ENCODE measurements at places on chromosomes 2 and 18. TPM values are rescaled to one million over a fixed set of nuclear protein-coding genes. Genes with fewer than 3 reads are reported as not detected.

- DNase-seq: no peak
These were observed 91.5 kb downstream of the SETBP1 start for GRCh38 chr18:44771956-44772917.

- DNase-seq: no peak
These were observed 762.3 kb upstream of the ID2 start for GRCh38 chr2:7919510-7919909.

DNA sequence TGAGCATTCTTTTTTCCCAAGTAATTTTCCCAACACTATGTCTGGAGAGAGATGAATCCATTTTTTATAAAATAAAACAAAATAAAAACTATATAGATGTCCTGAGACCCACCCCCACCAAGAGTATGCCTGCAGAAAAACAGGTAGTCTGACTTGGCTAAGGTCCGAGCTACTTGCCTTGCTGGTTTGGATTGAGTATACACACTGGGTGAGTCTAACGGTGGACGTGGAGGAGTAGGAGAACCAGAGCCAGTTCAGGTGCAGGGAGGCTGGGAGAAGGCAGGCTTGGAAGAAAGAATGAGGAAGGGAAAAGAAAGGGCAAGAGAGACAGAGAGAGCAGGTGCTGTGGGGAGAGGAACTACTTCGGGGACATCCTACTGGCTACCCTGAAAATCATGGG lies 21.3 kb upstream of the AFTPH start:
- DNase-seq: no peak

DNA sequence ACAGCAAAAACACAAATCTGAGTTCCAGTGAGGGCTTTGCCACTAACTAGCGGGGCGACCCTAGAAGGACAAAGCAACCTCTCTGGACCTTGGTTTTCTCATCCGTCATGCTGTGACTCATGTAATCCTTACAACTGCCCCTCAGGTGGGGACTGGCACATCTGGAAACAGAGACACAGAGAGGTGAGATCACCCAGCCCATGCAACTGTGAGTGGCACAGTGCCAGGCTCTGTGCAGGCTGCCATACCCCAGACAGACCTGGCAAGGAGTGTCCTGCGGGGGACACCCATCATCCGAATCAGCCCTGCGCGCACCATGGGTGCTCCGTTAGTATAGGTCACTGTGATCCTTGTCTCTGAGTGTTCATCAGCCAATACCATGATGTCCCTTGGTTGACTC lies 198.3 kb downstream of the SMAD7 start:
- no peak for DNase-seq

DNA sequence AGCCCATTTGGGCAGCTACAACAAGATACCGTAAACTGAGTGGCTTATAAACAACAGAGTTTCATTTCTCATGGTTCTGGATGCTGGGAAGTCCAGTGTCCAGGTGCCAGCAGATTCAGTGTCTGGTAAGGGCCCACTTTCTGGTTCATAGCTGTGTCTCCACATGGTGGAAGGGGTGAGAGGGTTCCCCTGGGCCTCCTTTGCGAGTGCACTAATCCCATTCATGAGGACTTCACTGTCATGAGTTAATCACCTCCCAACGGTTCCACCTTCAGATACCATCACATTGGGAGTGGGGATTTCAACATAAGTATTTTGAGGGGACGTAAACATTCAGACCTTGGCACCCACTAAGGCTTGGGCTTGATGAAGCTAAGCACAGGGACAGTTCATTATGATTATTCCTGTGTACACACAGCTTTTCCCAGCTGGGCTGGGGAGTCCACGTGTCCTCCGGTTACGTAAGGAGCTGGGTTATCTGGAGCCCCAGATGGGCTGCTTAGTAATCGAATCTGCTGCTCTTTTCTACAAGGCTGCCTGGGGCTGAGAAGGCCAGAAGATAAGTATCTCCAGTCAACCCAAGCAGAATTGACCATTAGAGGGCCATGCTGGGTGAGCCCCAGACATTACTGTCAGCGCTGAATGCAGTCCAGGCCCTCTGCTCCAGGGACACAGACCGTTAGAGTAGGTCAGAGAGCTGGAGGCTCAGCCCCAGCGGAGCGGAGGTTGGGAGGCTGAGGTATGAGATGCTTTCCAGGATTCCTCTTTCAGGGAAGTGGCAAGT lies 42.7 kb downstream of the EPAS1 start:
- DNase-seq: no peak

DNA sequence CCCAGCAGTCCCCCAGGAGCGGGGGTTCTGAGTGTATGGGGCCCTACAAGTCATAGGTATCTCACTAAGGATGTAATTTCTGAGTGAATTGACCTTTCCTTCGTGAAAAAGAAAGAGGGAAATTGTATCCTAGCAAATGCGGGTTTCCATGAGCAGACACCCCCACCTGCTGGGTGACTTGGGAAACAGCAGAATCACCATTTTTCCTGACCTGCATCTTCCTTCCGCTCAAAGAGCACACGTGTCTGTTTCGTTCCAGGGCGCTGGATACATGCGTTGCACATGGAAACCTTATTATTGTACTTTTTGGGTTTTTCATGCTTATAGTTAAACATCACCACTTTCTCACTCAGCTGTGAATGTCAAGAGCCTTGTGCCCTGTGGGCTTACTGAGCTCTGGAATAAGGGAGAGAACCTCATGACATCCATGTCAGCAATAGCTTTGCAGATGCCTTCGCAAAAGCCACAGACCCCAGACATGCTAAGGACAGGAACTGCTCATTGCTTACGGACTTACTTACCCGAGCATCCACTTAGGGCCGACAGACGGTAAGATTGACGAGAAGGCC lies 132.8 kb downstream of the TPO start:
- DNase-seq: no peak

- DNase-seq: no peak
These were observed 27.6 kb downstream of the EVA1A start for GRCh38 chr2:75533135-75533534.

- no peak for DNase-seq
These were observed 118.4 kb downstream of the TSN start for GRCh38 chr2:121873864-121874263.

GRCh38 chr18:22355598-22355997 lies 62.1 kb downstream of the CTAGE1 start:
- DNase-seq: no peak

- no peak for DNase-seq
These were observed 87.2 kb downstream of the EPAS1 start for GRCh38 chr2:46384457-46384815.

DNA sequence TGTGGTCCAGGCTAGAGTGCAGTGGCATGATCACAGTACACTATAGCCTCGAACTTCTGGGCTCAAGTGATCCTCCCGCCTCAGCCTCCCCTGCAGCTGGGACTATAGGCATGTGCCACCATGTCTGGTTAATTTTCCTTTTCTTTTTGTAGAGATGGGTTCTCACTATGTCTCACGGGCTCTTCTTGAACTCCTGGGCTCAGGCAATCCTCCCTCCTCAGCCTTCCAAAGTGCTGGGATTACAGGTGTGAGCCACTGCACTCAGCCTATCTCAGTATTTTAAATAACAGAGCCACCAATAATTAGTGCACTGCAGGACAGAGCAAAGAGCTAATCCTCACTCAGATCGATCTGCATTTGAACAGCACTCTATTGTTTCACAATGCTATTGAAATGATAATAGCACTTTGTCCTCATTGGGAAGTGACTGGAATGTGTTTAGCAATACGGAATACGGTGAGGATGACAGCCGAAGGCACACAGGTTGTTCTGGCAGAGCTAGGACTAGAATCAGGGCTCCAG lies 335.9 kb downstream of the DLGAP1 start:
- DNase-seq: no peak

- no peak for DNase-seq
These were observed 246.4 kb upstream of the PXDN start for GRCh38 chr2:1990724-1991123.

DNA sequence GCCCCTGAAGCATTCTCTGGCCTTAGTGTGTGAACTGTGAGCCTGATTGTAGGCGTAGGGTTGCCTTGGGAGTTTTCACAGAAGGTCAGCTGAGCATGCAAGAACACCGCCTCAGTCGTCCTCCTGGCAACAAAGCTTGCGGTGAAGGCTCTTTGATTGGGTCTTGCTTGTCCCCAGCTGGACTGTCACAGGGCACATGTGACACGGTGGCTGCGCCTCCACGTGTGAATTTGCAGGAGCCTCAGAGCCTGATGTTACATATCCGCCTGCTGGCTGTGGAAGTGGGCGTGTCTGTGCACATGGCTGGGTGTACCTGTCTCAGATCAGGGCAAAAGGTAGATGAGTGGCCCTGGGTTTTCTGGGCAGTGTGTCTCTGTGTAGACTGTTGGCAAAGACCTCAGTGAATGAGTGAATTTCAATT lies 228.7 kb downstream of the HAUS1 start:
- no peak for DNase-seq

DNA sequence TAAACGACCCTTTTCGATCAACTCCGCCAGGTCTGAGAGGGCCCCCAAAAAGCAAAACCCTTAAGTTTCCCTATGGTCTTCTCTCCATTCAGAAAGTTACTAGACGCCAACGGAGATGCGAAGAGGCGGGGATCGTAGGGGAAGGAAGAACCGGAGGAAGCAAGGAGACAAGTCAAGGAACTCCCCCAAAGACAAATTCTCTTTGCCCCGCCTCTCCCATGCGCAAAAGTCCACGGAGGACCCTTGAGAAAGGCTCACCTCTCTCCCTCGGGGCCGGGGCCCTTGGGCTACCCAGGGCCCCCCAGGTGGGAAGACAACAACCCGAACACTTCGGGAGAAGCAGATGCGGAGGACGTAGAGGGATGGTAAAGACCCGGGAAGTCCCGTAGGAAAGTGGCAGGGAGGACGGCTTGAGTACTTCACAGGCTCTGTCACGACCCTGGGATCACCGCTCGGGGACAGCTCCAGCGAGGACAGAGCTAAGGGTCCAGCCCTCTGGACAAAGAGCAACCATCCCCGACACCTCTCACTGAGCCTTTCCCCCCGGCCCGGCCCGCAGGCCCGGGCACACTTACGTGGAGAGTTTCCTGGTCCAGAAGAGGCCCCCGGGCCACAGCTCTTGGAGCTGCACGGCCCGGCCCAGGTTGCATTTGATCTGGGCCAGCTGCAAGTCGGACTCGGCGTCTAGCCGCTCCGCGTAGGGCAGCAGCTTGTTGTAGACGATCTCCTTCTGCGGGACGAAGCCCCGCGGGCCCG lies 647 bp downstream of the PSME4 start:
- peak; percentile 33 for DNase-seq

DNA sequence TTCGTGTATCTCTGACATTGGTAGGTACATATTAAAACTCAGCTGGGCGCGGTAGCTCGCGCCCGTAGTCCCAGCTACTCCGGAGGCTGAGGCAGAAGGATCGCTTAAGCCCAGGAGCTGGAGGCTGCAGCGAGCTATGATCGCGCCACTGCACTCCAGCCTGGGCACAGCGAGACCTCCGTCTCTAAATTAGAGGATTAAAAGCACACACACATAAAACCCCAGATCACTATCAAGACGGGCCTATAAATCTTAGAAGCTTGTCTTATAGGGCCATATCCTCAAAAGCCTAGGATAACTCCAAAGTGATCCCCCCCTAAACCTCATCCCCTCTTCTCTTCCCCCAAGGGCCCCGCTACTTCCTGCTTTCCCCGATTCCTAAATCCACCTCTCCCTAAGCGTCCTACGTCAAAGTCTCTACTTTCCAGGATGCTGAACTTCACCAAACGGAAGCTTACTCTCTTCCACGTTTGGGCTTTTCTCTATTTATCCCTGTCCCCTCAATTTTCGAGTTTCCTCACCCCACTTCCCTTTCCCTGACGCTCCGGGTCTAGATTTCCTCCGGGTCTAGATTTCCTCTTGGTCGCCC lies 707 bp downstream of the KRCC1 start:
- DNase-seq: no peak

GALR1 gene
- polyA plus RNA-seq: 0.15 TPM

SLC9A4 gene
- polyA plus RNA-seq: 8.2 TPM

TPO gene
- polyA plus RNA-seq: 0.06 TPM

ATP6V1B1 gene
- 78.1 TPM for polyA plus RNA-seq

AFG3L2 gene
- polyA plus RNA-seq: 66.3 TPM

SERPINB12 gene
- not detected for polyA plus RNA-seq

TUBA3E gene
- not detected for polyA plus RNA-seq

SH2D6 gene
- polyA plus RNA-seq: 0.29 TPM

GREB1 gene
- polyA plus RNA-seq: 12.5 TPM

PPP1R1C gene
- 2.7 TPM for polyA plus RNA-seq

Data from renal cortex interstitium (tissue), 15 donors.